ENCODE measurements at places on chromosomes 11 and 22. TPM values are rescaled to one million over a fixed set of nuclear protein-coding genes. Genes with fewer than 3 reads are reported as not detected.

DNA sequence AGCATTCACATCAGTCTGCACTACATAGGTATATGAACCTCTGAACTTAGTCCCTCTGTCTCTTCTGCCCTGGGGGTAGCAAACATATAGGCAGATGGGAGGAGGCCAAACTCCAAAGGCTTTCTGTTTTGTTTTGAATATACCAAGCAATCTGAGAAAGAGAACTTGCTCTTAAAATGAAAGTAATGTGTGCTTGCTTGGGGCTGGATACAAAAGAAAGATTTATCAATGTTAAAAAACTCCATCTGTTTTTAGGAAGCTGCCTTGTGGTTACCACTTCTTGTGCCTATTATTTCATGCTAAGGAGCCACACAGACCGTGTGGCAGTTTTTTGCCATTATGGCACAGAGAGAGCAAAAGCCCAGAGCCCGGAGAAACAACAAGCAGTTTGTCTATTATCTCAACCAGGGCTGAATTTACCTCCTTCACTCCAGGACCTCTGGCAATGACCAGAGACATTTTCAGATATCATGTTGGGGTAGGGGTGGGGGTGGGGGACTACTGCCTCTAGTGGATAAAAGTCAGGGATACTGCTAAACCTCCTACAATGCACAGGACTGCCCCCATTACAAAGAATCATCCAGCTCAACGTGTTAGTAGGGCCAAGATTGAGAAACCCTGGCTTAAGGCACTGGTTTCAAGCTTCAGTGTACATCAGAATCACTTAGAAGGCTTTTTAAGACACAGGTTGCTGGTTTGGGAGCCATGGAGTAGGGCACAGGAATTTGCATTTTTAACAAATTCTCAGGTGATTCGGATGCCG, 124.2 kb downstream of the APIP start:
- peaks cover 24% of the 10 kb centered on the region for H3K4me1 ChIP-seq
- H3K27ac ChIP-seq: no peak overlapping the region
- DNase-seq: no peak
- peaks cover 10% of the 10 kb centered on the region for H3K27me3 ChIP-seq

GRCh38 chr22:38700270-38700788, 414 bp downstream of the JOSD1 start:
- H3K27me3 ChIP-seq: peaks cover 6% of the 10 kb centered on the region
- peak overlapping the region; percentile 94 for H3K27ac ChIP-seq
- H3K4me1 ChIP-seq: peaks cover 54% of the 10 kb centered on the region
- peak; percentile 21 for DNase-seq
- H3K36me3 ChIP-seq: peaks cover 28% of the 10 kb centered on the region
- peak overlapping the region; percentile 95 for H3K4me3 ChIP-seq

DNA sequence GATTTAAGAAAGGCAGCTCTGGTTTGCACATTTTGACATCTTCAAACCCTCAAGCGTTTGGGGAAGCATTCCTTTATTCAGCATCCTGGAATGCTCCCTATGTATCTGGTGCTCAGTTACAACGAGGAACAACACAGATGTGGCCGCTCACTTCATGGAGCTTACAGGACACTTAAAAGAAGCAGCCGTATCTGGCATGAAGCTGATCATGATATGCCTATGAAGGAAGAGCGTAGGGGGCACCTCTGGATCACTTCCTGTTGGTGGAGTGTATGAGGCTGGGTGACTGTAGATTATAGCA, 72.3 kb upstream of the TP53I11 start:
- no peaks in the 10 kb centered on the region for H3K36me3 ChIP-seq
- H3K4me3 ChIP-seq: no peak overlapping the region
- H3K4me1 ChIP-seq: peaks cover 18% of the 10 kb centered on the region
- H3K27ac ChIP-seq: no peak overlapping the region
- DNase-seq: peak; percentile 8
- peaks cover 47% of the 10 kb centered on the region for H3K27me3 ChIP-seq

GRCh38 chr11:34755671-34756070, 134.8 kb downstream of the EHF start:
- no peak for DNase-seq
- H3K4me3 ChIP-seq: no peak overlapping the region
- H3K36me3 ChIP-seq: no peaks in the 10 kb centered on the region
- H3K27me3 ChIP-seq: peaks cover 33% of the 10 kb centered on the region
- no peak overlapping the region for H3K27ac ChIP-seq

Gene ETS1
- 55.2 TPM for total RNA-seq

Gene VPS11
- 29.9 TPM for total RNA-seq

All from HFFc6 (cell line).